ENCODE measurements at places on chromosomes 12 and 14. TPM values are rescaled to one million over a fixed set of nuclear protein-coding genes. Genes with fewer than 3 reads are reported as not detected.

PAPOLA gene
- 163 TPM for total RNA-seq

DPPA3 gene
- total RNA-seq = not detected

CD27 gene
- not detected for total RNA-seq

ARMH4 gene
- not detected for total RNA-seq

TRPV4 gene
- total RNA-seq = 6.3 TPM

TESPA1 gene
- total RNA-seq = not detected

SPATA7 gene
- 8.9 TPM for total RNA-seq

ZNF384 gene
- total RNA-seq = 20.0 TPM

RHOJ gene
- 4.2 TPM for total RNA-seq

COX8C gene
- not detected for total RNA-seq

CAPZA3 gene
- total RNA-seq = not detected

- peak overlapping the region; percentile 9 for H3K27ac ChIP-seq
- H3K36me3 ChIP-seq = no peaks in the 10 kb centered on the region
- H3K4me1 ChIP-seq = peaks cover 3% of the 10 kb centered on the region
- H3K4me3 ChIP-seq = no peak overlapping the region
- H3K27me3 ChIP-seq = no peaks in the 10 kb centered on the region
Observed at GRCh38 chr12:93146263-93146939, 217.3 kb upstream of the EEA1 start.

DNA sequence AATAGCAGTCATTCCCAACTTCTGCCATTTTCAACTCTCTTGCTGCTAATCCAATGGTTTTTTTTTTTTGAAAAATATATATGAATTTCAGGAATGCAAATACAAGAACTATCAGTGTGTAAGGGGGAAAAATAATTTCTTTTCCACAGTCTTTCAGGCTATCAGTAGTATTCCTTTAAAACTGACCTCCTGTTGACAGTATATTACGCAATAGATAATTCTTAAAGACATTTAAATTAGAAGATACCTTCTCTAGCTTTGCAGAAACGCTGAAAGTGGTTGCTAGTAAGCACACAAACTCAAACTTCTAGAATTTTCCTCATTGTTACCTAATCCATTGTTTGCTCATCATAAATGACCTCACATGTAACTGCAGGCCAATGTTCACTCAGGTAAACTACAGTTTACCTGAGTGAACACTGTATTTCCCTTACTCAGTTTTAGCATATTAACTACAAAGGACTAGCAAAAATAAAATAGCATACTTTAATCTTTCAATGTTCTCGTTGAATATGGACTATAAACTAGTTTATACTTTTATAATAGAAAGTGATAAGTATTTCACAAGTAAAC, at the start of gene C12orf50:
C12orf50 (minus strand) TSS at position 309 of the 573 bp plus-strand sequence. CDS start 2,439 bp downstream, outside the sequence.
- no peaks in the 10 kb centered on the region for H3K4me1 ChIP-seq
- no peak within 1 kb of the TSS for H3K27ac ChIP-seq
- no peaks in the 10 kb centered on the region for H3K36me3 ChIP-seq

- H3K27me3 ChIP-seq = no peaks in the 10 kb centered on the region
- no peak overlapping the region for H3K27ac ChIP-seq
- no peaks in the 10 kb centered on the region for H3K36me3 ChIP-seq
- H3K4me3 ChIP-seq = no peak overlapping the region
Observed at GRCh38 chr14:52355526-52355925, 41.4 kb downstream of the PTGER2 start.

- peak within 1 kb of the TSS; percentile 100 for H3K27ac ChIP-seq
- H3K27me3 ChIP-seq = no peaks in the 10 kb centered on the region
- peak within 1 kb of the TSS; percentile 82 for H3K4me3 ChIP-seq
- H3K4me1 ChIP-seq = peaks cover 27% of the 10 kb centered on the region
- DNase-seq = peak; percentile 91
- H3K36me3 ChIP-seq = no peaks in the 10 kb centered on the region
Observed at GRCh38 chr12:28190321-28191050, at the start of gene CCDC91. CCDC91 (plus strand) TSS chr12:28190456; CDS start chr12:28257216, 66,760 bp downstream.

- no peaks in the 10 kb centered on the region for H3K36me3 ChIP-seq
- no peak overlapping the region for H3K27ac ChIP-seq
- no peaks in the 10 kb centered on the region for H3K27me3 ChIP-seq
- no peak overlapping the region for H3K4me3 ChIP-seq
- H3K4me1 ChIP-seq = no peaks in the 10 kb centered on the region
Observed at GRCh38 chr14:82412545-82412944, 878.9 kb upstream of the SEL1L start.

DNA sequence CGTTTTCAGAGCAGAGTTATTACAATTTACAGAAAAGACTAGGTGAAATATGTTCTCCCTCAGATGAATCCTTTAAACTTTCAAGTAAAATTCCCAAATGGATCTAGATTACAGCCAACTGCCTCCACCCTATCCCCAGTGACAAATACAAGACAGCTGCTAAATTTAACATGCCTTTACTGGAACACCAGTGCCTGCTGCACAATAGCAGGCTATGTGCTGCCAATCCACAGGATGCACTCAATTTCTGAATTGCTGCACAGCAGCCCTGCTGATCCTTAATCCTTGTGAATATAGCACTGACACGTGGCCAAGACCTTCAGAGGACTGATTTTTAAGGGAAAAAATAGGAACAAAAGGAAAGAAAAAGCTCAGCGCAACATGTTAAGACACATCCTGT, 128.9 kb downstream of the CCER1 start:
- no peak overlapping the region for H3K4me3 ChIP-seq
- no peaks in the 10 kb centered on the region for H3K27me3 ChIP-seq
- no peaks in the 10 kb centered on the region for H3K36me3 ChIP-seq
- H3K4me1 ChIP-seq = no peaks in the 10 kb centered on the region

GRCh38 chr12:107241411-107241810, 148.1 kb upstream of the CRY1 start:
- no peak for DNase-seq
- H3K27ac ChIP-seq = no peak overlapping the region
- H3K36me3 ChIP-seq = no peaks in the 10 kb centered on the region
- peaks cover 10% of the 10 kb centered on the region for H3K4me1 ChIP-seq
- no peaks in the 10 kb centered on the region for H3K27me3 ChIP-seq
- H3K4me3 ChIP-seq = no peak overlapping the region

DNA sequence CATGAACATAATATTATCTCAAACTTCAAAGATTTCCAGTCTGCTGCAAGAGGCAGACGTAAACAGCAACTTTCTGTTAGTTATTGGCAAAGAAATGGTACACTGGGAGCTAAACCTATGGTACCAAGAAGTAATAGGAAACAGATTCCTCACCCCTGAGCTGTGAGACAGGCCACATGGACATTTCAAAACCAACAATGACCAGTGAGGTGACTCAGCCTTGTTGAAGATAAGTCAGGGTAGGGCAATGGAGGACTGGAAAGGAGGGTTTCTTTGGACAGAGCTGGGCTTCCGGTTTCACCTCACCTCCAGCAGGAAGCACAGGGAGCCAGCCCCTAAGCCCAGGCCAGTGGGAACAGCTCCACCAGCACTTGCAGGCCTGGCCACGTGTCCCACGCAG, 1320.5 kb downstream of the AACS start:
- no peaks in the 10 kb centered on the region for H3K36me3 ChIP-seq
- DNase-seq = peak; percentile 29
- H3K27ac ChIP-seq = no peak overlapping the region
- H3K4me3 ChIP-seq = no peak overlapping the region

DNA sequence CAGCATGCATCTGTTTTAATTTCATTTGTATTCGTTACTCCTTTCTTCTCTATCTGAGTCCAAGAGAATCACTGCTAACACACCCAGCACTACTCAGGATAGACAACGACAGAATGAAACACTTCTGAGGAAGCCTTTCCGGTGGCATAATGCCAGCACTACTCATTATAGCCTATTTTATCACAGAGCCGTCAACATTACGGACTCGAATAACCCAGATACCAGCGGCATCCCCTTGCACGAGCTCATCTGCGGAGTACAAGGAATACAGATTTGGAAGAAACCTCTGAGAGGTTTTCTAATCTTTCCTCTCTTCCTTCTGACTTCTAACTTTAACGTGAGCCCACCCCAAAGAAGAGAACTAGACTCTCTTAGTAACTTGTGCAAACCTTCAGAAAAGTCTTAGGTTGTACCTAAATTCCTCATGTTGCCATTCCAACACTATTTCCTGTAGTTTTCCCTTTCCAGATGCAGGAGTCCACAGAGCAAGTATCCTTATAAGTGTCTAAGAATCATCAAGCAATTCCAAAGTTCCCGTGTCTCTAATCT, 248.1 kb downstream of the APAF1 start:
- H3K4me1 ChIP-seq = peaks cover 19% of the 10 kb centered on the region
- peaks cover 9% of the 10 kb centered on the region for H3K27me3 ChIP-seq
- H3K4me3 ChIP-seq = no peak overlapping the region
- peak; percentile 6 for DNase-seq
- H3K36me3 ChIP-seq = no peaks in the 10 kb centered on the region
- no peak overlapping the region for H3K27ac ChIP-seq

- H3K27me3 ChIP-seq = no peaks in the 10 kb centered on the region
- H3K4me1 ChIP-seq = no peaks in the 10 kb centered on the region
- H3K4me3 ChIP-seq = no peak overlapping the region
Observed at GRCh38 chr12:123034022-123034541, 53.6 kb downstream of the ARL6IP4 start.

DNA sequence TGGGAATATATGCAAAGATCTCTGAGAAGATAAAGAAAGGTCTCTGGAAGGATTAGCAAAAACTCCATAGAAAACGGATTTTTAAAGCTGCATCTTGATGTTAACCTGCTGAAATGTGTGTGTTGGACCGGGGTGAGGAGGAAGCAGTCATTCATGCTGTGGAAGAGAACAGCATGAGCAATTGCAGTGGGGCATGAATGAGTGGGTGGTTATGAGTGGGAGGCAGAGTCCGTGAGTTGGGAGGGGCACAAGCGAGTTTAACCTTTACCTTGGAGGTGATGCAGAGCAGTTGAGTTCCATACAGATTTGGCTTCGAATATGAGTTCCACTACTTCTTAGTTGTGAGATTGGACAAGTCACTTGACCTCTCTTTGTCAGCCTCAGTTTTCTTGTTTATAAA, 29.4 kb upstream of the GALNT8 start:
- DNase-seq = no peak
- H3K36me3 ChIP-seq = peaks cover 11% of the 10 kb centered on the region
- no peak overlapping the region for H3K27ac ChIP-seq

DNA sequence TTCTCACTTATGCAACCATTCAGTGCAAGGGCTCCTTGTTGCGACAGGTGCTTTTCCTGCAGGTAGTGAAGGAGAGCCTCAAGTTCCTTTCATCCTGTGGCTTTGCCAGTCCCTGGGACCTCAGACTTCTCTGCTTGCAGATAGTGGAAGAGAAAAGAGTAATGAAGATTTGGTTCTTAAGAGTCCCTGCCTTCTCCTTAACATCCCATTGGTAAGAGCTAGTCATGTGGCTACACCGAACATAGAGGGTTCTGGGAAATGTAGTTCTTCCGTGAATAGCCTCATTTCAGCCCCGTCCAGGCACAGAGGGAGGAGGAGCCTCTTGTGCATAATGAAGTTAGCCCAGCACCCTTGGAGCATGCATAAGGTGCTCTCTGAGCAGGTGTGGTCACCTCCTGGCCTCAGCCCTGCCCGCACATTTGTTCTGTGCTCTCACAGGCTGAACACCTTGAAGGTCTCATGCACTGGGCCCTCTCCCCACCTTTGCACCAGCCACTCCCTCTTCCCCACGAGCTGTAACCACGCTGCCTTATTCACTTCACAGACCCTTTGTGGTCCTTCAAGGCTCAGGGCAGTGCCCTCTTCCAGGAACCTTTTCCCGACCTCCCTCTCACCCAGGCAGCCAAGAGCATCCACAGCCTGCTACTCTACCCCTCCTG, 134.0 kb downstream of the BCL11B start:
- H3K27me3 ChIP-seq = no peaks in the 10 kb centered on the region
- no peak overlapping the region for H3K4me3 ChIP-seq

- peaks cover 3% of the 10 kb centered on the region for H3K4me1 ChIP-seq
- H3K36me3 ChIP-seq = no peaks in the 10 kb centered on the region
- H3K27me3 ChIP-seq = no peaks in the 10 kb centered on the region
- no peak overlapping the region for H3K4me3 ChIP-seq
- no peak overlapping the region for H3K27ac ChIP-seq
Observed at GRCh38 chr14:38145142-38145541, 62.6 kb upstream of the SSTR1 start.

DNA sequence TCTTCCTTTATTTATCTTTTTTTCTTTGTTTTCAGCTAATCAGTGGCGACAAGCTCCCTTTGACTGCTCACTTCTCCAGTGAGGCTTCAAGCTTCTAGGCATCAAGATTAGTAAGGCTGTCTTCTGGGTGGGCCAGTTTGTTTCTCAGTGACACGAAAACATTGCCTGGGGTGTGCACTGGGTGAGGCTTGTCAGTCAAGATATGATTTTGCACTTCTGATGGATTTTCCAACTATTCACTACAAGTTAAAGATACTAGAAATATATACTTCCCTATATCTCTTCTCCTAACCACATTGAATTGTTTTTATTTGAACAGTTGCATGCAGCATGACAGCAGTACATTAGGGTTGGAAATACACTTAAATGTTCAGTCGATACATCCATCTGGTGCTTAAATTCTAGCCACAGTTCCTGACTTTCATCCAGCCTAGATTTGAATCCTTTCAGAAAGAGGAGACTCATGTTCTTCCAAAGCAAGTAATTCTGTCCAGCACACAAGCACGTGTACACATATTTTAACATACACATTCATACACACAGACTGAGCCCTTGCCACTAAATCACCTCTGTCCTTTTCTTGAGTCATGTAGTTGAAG, 275.6 kb upstream of the NOVA1 start:
- H3K27ac ChIP-seq = peak overlapping the region; percentile 72
- no peak overlapping the region for H3K4me3 ChIP-seq
- H3K36me3 ChIP-seq = no peaks in the 10 kb centered on the region

GRCh38 chr14:63545431-63545830, 2.3 kb upstream of the PPP2R5E start:
- no peak overlapping the region for H3K27ac ChIP-seq
- H3K4me3 ChIP-seq = no peak overlapping the region
- H3K4me1 ChIP-seq = peaks cover 28% of the 10 kb centered on the region
- H3K36me3 ChIP-seq = no peaks in the 10 kb centered on the region
- DNase-seq = no peak

- no peaks in the 10 kb centered on the region for H3K27me3 ChIP-seq
- no peak overlapping the region for H3K27ac ChIP-seq
- no peak overlapping the region for H3K4me3 ChIP-seq
- H3K4me1 ChIP-seq = peaks cover 18% of the 10 kb centered on the region
- no peak for DNase-seq
Observed at GRCh38 chr12:109910969-109911348, 10.9 kb downstream of the TCHP start.
